Stimulated activated naive CD8-positive, alpha-beta T cell treated with anti-CD3 and anti-CD28 coated beads, Interleukin-15, amount 100 ng/mL, for 72 hours (primary cell): ENCODE measurements at places on chromosomes 3 and 15.

DNA sequence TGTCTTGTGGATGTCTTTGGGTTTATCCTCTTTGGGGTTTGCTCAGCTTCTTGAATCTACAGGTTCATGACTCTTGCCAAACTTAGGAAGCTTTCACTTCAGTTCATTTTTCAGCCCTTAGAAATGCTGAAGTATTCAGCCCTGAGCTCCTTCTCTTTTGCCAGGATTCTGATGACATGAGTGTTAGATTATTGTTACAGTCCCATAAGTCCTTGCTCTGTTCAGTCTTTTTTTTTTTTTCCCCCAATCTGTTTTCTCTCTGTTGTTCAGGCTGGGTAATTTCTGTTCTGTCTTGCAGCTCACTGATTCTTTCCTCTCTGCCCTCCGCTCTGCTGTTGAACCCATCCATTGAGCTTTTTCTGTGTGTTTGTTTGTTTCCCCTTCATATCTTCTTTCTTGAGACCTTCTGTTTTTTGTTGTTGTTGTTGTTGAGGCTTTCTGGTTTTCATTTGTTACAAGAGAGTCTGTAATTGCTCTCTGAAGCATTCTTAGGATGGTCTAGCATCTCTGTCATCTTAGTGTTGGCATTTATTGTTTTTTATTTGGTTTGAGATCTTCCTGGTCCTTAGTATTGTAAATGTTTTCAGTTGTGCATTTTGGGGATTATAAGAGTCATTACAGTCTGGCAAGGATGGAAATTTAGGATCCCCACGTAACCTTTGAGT lies 18.4 kb downstream of the LRCH3 start:
- no peak for DNase-seq

DNA sequence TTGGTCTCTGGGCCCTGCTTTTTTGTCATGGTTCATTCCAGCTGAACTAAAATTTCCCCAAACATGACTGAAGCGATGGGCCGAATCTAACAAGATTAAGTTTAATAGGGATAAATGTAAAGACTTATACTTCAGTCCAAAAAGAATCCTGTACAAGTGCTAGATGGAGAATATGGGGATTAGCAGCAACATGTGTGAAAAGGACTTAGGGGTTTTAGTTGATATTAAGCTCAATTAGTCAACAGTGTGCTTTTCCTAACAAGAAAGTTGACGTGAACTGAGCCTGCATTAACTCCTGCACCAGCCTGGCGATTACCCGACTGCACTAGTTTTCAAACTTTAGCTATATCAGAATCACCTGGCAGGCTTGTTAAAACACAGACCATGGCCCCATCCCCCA lies 61.0 kb upstream of the BBX start:
- DNase-seq, result no peak

GRCh38 chr15:30956216-30957124 lies 35.0 kb downstream of the MTMR10 start:
- no peak for DNase-seq

- DNase-seq, result no peak
These were observed 45.0 kb downstream of the CPEB1 start for GRCh38 chr15:82602195-82602594.

DNA sequence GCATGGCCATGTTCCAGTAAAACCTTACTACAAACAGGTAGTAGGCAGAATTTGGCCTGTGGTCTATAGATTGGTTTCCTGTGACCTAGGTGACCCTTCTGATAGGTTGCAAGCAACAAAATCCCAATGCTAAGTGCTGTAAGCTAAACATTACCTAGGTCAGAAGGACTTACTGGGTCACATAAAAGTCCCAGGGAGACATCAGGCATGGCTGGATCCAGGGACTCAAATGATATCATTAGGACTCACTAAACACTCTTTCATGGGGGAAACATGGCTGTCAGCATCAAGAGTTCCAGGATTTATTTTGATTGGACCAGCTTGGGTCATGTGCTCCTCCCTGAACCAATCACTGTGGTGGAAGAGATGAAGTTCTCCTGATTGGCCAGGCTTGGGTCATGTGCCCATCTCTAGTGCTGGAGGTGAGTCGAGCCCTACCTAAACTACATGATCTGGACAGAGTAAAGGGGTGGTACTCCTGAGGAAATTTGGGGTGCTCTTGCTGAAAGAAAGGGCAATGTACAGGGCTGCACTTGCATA lies 16.8 kb upstream of the SLC6A1 start:
- no peak for DNase-seq

DNA sequence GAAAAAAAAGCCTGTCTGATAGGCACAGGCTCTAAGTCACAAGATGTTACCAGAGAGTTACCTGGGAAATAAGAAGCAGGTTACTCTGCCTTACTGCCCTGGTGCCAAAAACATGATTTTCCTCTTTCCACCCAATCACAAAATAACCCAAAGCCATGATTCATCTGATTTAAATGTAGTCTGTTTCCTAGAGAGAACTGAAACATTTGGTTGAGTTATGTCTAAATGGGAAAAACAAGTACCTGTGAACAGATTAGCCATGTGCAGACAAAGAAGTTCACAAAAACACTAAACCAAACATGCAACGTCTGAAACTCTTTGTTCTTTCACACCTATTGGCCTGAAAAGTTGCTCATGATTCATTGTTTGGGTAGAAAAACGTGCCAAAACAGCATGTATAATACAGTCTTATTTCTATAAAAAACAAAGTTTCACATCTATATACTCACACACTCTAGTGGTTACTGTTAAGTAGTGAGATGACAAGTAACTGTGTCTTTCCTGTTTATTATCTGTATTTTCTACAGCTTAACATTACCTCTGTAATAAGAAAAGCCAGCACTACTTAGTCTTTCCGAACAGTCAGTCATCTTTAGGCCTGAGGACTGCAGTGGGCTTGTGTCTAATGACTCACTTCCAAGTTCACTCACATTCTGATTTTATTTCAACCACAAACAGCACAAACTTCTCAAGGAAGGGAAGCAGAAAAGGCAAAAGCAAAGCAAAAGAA lies 30.2 kb downstream of the FAM174B start:
- peak; percentile 20 for DNase-seq

DNA sequence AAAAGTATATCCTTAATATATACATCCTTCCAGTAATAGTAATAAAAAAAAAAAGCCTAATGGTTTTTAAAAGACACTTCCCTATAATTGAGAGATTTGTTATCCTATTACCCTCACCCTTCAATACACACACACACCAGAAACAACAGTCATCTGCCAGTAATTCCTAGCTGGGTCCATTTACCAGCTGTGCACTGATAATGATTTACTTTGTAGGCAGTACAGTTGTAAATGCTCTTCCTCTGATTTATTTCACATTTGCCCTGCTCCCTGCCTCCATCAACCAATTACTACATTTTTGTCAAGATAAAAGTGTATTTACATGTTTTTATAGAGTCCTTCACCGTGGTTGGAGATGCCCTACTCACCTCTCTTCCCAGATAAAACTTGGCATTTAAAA lies 12.4 kb downstream of the TPM1 start:
- DNase-seq, result no peak

GRCh38 chr3:55235416-55235815 lies 251.7 kb downstream of the WNT5A start:
- no peak for DNase-seq

DNA sequence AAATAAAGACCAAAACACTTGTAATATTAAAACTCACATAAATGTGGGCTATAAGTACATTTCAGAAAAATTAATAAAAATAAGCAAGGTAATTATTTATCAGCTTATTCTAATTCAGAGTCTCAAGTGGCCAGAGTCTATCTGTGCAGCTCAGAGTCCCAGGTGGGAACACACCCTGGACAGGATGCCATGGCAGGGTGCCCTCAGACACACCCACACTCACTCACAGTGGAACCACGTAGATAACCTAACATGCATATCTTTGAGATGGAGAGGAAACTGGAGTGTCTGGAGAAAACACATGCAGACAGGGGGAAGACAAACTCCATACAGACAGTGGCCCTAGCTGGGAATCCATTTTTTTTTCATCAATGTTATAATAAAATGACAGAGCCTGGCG lies 37.2 kb downstream of the FSIP1 start:
- no peak for DNase-seq

- DNase-seq, result no peak
These were observed 200.2 kb upstream of the GOLGA6L4 start for GRCh38 chr15:84035399-84035766.

DNA sequence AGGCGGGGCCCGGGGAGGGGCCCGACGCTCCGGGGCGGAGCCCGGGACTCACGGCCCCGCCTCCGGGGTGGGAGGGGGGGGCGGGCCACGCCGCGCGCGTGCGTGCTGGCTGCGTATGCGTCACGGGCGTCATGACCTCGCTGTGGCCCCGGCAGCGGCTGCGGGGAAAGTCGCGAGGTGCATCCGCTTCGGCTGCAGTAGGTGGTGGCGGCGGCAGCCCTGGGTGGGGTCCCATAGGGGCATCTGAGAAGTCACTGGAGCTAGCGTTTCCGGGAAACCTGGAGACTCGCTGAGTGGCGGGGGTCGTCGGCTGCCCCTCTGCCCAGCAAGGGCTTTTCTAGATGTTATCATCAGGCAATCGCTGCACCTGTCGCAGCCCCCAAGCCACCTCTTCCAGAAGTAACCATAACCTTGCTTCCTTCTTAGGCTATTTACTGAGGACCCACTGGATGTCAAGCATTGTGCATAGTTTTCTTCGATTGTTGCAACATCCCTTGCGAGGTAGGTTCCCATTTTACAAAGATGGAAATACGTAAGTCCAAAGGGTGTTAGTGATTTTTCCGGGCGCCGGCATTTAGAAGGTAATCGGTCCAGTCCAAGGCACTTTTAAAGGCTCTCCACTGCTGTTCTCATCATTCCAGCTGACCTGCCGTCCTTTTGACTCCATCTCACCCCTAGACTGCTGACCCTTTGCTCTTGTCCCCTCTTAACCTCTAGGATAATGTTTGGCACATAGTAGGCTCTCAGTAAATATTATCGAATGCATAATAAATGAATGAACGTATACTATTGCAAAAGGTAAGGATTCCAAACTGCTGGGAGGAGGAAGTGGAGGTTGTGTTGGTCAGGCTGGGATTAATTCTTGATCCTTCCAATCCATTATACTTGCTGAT lies at the start of gene GDPGP1:
TSS of gene GDPGP1 (plus strand) at position 114 of the 893 bp plus-strand sequence. CDS start 6,700 bp downstream, outside the sequence.
- DNase-seq, result no peak

DNA sequence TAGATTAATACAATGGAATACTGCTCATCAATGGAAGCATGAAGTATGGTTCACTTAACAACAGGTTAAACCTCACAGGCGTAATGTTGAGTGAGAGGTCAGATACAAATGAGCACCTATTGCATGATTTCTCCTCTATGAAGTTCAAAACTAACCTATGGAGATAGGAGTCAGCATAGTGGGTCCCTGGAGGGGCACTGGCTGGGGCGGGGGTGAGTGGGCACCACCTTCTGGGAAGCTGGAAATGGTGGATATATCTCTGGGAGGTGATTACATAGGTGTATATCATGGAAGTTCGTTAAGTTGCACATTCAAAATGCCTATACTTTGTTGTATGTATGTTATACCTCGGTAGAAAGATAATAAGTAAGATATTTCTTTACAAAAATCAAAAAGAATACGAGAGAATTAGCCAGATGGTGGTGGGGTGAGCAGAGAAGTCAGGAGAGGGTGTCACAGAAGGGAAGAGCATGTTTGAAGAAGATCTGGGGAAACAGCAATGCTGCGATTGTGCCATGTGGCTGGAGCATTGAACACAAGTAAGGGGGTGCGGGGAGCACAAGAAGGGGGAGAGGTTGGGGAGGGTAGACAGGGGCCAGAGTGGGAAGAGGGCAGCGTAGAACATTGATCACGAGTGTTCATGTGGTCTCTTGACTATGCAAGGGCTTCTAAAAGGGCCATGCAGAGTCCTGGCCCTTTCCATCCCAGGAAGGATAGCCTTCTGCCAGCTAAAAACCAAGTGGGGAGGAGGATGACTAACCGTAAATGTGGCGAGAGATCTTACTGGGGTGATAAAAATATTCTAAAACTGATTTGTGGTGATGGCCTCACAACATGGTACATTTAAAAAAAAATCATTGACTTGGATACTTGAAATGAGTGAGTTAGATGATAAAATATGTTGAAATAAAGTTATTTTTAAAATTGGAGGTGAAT lies 30.2 kb downstream of the ITGA11 start:
- DNase-seq, result no peak

DNA sequence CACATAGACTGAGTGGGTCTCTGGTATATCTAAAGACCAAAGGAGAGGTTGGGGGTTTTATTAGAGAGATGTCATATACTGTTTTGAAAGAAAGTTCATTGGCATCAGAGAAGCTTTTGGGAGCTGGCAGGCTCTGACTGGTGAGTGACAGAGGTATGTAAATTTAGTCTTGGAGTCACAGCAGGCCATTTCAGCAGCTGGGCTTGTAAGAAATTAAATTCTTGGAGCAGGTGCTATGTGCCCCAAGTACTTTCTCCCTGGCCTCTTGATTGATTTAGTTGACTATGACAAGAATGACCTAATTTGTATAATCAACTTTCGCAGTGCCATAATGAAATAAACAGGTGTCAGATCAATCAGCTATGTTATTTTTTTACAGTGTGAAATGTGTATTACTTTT lies 47.8 kb upstream of the CDAN1 start:
- DNase-seq, result no peak

DNA sequence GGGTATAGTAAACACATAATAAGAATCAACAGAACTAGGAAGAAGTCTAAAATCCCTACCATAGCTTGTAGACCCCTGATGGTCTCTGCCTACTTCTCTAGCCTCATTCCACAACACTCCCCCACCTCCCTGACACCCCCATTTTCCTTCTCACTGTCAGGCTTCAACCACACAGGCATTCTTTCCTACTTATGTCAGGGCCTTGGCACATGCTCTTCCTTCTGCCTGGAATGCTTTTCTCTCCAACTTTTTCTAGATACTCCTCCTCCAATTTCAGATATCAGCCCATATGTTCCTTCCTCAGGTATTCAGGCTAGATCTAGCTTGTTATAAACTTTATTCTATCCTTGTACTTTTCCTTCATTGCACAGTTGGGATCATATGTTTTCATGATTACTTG lies 106.0 kb upstream of the MRPL3 start:
- DNase-seq, result no peak

GRCh38 chr3:190810957-190811356 lies 51.5 kb downstream of the GMNC start:
- DNase-seq, result no peak

DNA sequence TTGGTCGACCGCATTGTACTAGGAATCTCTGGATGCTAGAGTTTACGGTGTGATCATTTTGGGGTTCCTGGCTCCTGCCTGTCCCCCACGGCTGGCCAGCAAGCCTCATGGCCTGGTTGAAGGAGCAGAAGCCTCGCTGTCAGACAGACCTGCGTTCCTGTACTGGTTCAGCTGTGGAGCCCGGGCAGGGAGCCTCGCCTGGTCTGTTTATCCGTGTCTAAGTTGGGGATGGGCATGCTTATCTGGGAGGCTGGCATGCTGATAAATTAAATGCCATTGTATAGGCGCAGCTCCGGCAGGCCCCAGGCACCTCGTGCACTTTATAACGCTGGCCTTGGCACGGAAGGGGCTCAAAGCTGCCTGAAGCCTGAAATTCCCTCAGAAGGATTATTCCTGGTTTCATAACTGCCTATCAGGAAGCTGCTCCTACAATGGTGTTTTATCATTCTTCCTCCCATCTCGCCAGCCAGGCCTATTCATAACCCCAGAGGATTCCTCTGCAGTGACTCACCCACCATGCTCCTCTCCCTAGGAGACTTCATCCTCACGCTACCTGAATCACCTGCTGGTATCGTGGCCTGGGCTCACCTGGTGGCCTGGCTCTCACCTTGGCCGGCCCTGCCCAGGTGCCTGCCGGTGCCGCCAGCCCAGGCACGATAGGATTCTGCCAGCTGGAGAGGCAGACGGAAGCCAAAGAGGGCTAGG lies 110.9 kb downstream of the ASB7 start:
- no peak for DNase-seq

- no peak for DNase-seq
These were observed 86.6 kb downstream of the DGKG start for GRCh38 chr3:186275436-186275835.

- DNase-seq, result no peak
These were observed 56.8 kb upstream of the ABI3BP start for GRCh38 chr3:101050046-101050445.

- peak; percentile 82 for DNase-seq
These were observed 15.8 kb downstream of the ABHD17C start for GRCh38 chr15:80710635-80711554.
